ENCODE measurements at places on chromosomes 11 and 22.

- no peak for DNase-seq
Measured at GRCh38 chr11:86610559-86611341, 61.7 kb downstream of the ME3 start.

DNA sequence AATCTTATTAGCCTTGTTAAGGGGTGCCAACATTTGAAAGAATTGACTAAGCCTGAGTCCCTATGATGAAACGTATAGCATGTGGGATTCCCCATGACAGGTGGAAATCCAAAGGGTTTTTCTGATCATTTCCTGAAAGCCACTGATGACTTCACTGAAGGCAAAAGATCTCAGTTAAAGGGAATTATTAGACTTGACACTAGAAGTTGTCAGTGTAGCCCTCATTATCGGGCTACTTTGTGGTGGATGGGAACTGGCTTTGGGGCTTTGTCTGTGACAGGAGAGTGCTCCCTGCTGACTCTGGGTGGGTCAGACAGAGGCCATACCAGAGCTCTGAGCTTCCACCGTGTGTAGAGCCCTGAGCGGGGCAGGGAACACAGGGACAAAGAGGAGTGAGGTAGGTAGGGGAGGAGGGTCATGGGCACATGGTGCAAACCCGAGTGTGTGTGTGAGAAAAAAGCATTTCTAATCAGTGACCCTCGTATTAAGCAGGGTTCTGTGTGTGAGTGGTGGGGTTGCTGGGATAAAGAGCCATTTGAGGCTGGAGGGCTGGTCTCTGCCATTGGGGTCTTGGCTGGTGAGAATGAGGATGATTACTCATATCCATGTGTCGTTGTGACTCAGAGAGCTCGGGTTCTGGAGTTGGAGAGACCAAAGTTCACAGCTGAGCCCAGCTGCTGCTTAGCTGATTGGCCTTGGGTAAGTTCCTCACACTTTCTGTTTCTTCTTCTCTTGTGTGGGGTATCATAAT, 101.1 kb downstream of the GRIK4 start:
- DNase-seq: no peak

DNA sequence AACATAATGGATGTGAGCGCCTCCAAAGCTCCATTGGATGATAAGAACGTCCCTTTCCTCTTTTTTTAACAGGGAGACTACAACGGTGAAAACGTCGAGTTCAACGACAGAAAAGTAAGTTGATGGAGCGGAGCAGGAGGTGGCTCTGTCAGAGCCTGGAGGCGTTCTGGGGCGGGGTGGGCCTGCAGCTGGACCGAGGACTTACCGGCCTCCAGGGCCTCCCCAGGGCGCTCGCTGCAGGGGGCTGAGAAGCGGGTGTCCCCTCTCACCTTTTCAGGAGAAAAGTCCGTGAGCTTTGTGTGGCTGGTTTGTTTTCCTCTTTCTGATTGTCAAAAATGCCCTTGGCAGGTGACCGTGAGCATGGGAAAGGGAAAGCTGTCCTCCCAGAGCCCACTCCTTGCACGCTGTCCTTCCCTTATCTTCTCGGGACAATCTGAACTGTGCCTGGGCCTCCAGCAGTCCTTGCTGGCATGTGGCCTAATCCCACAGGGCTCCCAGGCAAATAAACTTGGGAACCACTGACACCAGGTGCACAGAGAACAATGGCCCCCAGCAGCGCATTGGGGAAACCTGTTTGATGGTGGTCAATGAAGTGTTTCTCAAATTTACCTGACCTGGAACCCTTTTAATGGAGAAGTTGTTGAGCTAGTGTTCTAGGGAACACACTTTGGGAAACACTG, 38.4 kb downstream of the ANO1 start:
- DNase-seq: no peak

DNA sequence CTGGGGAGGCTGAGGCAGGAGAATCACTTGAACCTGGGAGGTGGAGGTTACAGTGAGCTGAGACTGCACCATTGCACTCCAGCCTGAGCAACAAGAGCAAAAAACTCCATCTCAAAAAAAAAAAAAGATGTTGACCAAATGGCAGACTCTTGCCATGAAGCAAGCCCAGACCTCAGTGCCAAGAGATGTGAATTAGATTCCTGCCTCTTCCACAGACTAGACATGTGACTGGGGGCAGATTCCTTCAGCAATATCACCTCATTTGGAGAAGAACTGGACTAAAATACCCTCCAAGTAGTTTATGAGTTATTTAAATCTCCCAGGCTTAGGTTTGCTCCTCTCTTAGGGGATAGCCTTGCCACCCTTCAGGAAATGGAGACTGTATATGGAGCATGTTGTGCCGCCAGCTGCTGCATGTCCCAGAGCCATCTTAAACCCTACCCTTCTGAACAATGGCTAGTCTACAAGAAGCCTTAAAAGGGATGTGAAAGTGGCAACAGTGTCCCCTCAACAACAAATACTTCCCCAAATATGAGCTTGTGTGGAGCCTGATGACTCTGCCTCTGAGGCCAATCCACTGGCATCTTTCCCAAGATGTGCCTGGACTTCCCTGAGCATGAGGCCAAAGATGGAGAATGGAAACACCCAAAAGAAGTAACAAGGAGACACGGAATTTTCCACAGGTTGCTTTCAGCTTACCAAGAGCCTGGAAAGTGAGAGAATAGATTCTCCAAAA, 763 bp upstream of the MS4A7 start:
- no peak for DNase-seq

GRCh38 chr11:107018902-107019493, 722 bp upstream of the GUCY1A2 start:
- DNase-seq: no peak

GRCh38 chr22:44391015-44391414, 78.3 kb upstream of the SHISAL1 start:
- DNase-seq: no peak

- no peak for DNase-seq
Measured at GRCh38 chr11:108854346-108854745, 189.5 kb downstream of the DDX10 start.

GRCh38 chr22:30893434-30894370, 74.9 kb downstream of the MORC2 start:
- DNase-seq: no peak

DNA sequence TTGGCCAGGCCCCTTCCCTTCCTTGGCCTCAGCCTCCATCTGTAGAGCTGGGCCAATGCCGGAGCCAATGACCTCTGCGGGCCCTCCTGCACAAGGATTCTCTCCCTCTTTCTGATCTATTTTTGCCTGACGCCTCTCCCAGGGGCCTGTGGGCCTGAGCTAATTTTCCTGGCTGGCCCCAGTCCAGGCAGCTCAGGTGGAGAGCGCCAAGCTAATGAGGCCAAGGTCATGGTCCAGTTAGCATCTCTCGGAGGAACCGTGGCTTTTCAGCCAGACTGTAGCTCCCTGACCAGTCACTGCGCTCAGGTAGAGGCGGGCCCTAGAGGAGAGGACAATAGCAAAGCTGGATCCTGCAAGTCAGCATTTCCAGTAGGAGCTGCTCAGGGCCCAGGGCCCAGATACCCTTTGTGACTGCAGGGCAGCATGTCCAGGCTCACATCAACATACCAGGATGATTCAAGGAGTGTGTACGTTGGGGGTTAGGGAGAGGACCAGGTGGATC, 43.5 kb downstream of the APOL3 start:
- DNase-seq: no peak

- no peak for DNase-seq
Measured at GRCh38 chr22:38310518-38311322, 6.5 kb downstream of the CSNK1E start.

DNA sequence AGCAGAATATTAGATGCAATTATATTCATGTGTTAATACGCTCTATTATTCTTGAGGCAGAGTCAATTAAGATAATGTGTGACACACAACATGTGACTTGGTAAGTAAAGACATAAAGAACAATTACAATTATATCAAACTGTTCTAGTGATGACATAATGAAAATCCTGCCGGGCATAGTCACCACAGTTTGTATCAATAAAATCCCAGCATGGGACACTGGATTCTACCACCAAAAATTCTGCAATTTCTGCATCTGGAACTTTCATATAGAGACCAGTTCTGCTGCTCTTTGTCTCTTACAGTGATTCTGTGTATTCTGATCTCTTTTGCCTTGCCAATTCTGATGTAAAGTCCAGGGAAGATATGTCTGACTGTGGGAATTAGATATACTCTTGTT, 495.6 kb upstream of the LRRC4C start:
- DNase-seq: no peak

DNA sequence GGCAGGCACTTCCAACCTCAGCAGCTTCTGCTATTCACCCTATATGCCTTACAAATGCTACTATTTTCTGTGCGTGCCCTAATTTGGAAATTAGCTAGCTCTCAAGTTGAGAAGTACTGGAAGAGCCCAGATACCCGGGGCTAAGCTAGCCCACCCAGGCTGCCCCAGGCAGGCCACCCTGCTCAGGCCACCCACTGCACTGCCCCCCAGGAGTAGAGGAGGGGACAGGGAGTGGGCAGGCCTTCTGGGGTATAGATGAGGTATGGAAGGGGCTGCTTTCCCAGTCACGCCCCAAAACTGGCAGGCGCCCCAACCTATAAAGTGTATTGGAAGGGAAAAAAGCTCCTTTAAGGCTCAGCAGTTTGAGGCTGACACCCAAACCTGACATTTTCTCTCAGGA, 43.5 kb downstream of the DRD2 start:
- no peak for DNase-seq

GRCh38 chr11:83115026-83115425, 41.9 kb upstream of the PCF11 start:
- DNase-seq: no peak

GRCh38 chr22:25166266-25167040, 33.2 kb upstream of the CRYBB3 start:
- no peak for DNase-seq

DNA sequence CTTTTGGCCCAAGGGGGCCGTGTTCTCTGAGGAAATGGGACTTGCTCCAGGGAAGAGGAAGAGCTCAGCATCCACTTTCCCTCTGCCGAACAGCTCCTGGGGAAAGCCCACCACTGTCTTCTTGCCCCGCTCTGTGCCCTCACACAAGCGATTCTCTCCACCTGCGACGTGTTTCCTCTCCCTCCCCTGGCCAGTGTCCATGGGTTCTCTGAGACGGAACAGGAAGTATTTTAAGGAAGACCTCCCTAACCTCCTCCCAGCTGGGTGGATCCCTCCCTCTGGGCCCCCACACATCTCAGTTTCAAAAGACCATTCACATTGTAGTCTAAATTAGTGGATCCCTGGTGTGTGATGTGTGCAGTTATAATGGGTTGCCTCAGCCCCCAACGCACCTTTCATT, 1.6 kb downstream of the TP53AIP1 start:
- DNase-seq: no peak

DNA sequence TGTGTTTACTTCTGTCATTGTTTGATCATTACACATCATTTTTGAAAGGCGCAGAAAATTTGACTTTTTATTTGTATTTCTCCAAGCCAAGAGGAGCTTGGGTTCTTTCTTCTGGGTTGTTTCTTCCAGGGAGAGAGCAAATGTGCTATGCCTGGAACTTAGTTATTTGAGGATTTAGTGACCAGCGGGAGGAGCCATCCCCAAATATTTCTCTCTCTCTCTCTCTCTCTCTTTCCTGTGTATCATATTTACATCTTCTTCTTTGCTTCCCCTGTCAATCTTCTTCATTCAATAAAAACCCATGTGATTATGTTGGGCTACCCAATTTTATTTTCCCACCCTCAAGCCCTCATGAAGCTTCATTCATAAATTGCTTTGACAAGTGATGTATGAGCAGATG, 534.5 kb downstream of the LRRC4C start:
- DNase-seq: no peak

- DNase-seq: no peak
Measured at GRCh38 chr11:113193946-113194345, 120.4 kb upstream of the TTC12 start.

DNA sequence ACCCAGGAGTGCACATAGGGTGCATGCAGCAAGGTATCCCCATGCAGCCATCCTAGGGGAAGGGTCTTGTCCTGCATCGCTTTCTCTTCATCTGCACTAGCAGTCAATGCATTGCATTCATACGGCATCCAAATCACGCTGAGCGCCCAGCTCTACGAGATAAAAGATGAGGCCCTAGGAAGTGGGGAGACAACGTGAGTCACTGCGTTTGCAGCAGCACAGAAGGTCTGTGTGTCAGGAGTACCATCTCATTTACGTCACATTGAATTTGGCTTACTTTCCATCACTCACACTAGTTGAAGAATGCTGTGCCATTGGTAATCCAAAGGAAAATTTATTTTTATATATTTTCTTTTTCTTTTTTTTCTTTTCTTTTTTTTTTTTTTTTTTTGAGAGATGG, 2.5 kb upstream of the ST14 start:
- no peak for DNase-seq

DNA sequence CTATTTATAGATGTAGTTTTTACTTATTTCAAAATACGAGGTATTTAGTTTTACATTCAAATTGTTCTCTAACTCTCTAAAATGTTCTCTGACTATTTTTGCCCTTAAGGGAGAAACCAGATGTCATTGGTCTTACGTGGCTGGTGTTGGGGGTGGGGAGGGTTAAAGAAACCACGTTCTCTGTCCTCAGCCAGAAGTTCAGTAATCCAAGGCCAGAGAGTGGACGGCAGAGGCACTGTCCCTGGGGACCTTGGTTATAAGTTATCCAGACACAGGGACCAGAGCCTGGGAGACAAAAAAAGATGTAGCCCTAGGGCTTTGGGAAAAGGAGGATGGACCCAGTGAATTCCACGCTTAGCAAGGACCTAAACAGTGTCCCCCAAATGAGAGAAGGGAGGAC, 706 bp upstream of the OR51E1 start:
- no peak for DNase-seq

- no peak for DNase-seq
Measured at GRCh38 chr11:93324500-93324899, 6.0 kb upstream of the DEUP1 start.

- no peak for DNase-seq
Measured at GRCh38 chr22:44424867-44425693, 73.0 kb downstream of the RTL6 start.

DNA sequence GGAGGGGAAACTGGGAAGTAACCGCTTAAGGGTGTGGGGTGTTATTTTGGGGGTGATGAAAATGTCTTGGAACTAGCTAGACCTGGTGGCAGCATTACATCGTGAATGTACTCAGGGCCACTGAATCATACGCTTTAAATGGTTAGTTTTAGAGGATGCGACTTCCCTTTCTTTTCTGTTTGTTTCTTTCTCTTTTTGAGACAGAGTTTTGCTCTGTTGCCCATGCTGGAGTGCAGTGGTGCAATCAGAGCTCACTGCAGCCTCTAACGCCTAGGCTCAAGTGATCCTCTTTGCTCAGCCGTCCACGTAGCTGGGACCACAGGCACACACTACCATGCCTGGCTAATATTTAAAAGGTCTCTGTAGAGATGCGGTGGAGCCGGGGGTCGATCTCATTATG, 5.6 kb upstream of the MIAT start:
- no peak for DNase-seq

DNA sequence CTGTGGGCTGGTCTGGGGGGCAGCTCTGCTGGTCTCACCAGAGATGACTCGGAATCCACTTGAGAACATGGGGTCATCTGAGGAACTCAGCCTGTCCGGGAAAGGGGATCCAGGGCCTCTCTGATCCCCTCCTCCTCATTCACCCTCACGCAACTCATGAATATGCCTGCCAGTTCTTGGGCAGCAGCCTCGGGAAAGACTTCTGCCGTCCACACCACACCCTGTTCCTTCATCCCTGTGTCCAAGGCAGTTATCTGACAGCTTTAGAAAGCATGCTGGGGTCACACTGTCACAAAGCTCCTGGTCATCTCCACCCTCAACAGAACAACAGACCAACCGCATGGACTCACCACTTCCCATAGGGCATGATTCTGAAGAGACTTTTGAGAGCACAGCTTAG, 88.3 kb downstream of the AMOTL1 start:
- no peak for DNase-seq

- DNase-seq: peak; percentile 57
Measured at GRCh38 chr11:266676-267439, 11.3 kb upstream of the NLRP6 start.
